ENCODE measurements at places on chromosomes 6 and 20.

- DNase-seq = no peak
These were observed 86.3 kb downstream of the C6orf118 start for GRCh38 chr6:165223101-165223500.

DNA sequence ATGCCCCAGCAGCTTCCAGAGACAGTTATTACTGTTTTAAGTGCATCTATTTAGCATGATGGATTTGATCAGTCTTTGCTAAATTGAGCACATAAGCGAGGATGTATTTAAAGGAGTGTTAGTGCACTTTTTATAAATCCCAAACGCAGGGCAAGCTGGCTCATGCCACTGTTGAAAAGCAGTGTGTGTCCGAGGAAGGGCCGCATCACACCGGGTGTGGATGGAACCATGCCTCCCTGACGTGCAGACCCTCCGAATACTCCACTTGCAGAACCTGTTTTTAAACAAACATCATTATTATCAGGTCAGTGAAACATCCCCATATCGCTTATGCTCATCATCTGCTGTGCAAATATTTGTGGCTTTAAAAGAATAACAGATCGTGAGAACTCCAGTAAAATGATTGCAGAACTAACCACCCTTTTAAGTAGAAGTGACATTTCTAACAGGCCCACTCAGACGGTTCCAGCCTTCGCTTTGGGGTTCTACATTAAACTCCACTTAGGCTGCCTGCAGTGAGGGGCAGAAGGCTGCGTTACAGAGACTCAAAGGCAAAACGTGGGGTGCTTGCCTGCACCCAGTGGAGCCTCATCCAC lies 190.1 kb downstream of the CDH4 start:
- DNase-seq = no peak

GRCh38 chr20:17825960-17826843 lies 126.4 kb downstream of the BANF2 start:
- no peak for DNase-seq

GRCh38 chr20:15036948-15037347 lies 699.5 kb upstream of the FLRT3 start:
- no peak for DNase-seq

GRCh38 chr6:31676904-31677303 lies 4.0 kb downstream of the LY6G5C start:
- no peak for DNase-seq

- DNase-seq = no peak
These were observed 1.5 kb downstream of the SOX18 start for GRCh38 chr20:64047968-64048401.

DNA sequence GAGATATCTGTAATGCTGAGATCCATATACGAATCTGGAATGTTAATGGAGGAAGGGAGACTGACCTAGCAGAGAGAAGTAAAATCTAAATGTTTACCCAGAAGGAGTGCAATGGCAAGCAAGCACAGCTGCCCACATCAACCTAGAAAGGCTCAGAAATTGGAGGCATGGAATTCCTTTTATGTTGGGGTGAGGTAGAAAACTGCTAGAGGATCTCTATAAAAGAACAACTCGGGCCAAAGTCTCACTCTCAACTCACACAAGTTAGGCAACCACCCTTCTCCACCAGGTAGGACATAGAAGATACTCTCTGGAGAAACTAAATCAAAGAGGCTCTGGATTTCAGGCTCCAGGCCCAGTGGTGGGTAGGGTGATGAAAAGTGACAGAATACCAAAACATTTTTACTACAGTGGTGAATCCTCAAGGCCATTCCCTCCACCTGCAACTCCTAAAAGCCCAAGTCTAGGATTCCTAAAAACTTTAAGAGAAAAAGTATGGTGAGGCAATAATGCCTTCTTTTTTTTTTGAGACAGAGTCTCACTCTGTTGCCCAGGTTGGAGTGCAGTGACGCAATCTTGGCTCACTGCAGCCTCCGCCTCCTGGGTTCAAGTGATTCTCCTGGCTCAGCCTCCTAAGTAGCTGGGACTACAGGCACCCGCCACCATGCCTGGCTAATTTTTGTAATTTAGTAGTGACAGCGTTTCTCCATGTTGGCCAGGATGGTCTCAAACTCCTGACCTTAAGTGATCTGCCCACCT lies 9.5 kb upstream of the ADGRG6 start:
- no peak for DNase-seq

DNA sequence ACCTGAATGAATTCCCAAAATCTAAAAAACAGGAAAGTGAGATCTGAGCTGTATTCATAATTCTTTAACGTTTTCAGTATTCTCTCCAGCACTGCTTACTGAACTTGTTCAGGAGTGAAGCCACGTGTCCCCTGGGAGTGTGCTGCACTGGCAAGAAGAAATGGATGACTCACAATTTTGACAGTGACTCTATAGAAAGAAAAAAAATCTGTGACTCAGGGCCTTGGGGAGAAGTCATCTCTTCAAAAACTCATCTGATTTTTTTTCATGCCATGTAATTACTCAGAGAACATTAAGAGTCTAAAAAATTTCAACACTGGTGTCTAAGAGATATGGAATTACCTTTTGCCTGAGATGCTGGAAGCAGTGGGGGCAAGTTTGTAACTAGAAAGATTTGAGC lies 39.7 kb downstream of the ANKEF1 start:
- DNase-seq = no peak

GRCh38 chr6:4693173-4693970 lies 82.8 kb upstream of the CDYL start:
- DNase-seq = no peak
